ENCODE measurements at places on chromosomes 4 and X.

DNA sequence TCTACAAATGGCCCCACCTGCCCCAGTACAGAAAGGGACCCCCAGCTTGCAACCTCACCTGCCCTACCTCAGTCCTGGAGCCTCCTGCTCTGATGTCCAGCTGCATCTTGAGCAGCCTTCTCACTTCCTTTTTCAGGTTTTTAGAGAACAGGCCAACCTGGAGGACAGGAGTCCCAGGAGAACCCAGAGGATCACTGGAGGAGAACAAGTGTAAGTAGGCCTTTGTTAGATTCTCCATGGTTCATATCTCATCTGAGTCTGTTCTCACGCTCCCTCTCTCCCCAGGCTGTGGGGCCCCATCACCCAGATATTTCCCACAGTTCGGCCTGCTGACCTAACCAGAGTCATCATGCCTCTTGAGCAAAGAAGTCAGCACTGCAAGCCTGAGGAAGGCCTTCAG is 3.6 kb downstream of the MAGEA11 start:
- DNase-seq, result no peak

DNA sequence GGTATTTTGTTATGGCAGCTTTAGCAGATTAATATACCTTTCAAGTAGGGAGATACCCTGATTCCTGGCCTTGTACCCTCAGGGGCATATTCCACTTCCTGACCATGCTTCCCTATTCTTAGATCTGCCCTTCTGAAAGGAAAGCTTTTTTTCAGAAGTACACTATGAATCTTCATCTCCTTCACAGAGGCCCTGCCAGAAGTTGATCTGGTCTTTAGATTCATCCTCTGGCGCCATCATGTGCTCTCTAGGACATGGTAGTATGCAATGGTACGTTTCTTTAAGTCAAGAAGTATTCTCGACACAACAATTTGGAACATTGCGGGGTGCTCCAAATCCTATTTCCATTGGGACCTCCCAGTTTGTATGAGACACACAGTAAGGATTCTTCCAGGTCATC is 39.6 kb upstream of the DIPK2B start:
- DNase-seq, result peak; percentile 1

DNA sequence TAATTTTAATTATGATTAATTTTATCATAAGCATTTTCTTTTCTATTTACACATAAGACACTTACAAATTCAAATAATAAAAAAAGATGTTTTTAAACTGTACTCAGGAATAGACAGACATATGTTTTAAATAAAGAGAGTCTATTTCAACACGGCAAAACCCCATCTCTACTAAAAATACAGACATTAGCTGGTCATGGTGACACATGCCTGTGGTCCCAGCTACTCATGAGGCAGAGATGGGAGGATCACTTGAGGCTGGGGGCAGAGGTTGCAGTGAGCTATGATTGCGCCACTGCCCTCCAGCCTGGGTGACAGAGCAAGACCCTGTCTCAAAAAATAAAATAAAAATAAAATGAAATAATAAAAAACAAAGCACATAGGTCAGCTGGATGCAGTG is 14.8 kb downstream of the FAM9B start:
- no peak for DNase-seq

DNA sequence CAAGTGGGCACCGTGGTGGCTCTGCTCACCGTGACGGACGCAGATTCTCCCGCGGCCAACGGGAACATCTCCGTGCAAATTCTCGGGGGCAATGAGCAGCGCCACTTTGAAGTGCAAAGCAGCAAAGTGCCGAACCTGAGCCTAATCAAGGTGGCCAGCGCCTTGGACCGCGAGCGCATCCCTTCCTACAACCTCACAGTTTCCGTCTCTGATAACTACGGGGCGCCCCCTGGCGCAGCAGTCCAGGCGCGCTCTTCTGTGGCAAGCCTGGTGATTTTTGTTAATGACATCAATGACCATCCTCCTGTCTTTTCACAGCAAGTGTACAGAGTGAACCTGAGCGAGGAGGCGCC is 2.7 kb downstream of the FAT4 start:
- DNase-seq, result no peak

GRCh38 chr4:136281889-136282288 is 1250.4 kb downstream of the PCDH18 start:
- no peak for DNase-seq

All from NAMALWA (cell line).